ENCODE measurements at places on chromosomes 6 and 20. TPM values are rescaled to one million over a fixed set of nuclear protein-coding genes. Genes with fewer than 3 reads are reported as not detected.

The TGM3 gene
- not detected for total RNA-seq

The MPC1 gene
- 54.2 TPM for total RNA-seq

DNA sequence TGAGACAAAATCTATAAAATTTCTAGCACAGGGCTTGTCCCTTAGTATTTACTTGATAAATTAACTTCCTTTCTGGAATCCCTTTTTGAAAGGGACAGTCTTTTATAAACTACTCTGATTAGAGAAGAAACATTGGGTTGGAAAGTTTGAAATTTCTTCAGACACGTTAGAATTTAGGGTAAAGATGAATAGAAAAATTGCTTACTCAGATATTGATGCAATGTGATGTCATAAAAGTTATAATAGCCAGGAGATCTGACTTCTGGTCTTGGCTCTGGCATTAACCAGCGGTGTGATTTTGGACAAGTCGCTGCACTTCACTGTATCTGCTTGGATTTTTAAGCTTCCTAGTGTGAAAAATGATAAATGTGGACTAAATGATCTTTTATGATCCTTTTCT is 9.7 kb upstream of the TNFRSF21 start:
- no peak for DNase-seq

DNA sequence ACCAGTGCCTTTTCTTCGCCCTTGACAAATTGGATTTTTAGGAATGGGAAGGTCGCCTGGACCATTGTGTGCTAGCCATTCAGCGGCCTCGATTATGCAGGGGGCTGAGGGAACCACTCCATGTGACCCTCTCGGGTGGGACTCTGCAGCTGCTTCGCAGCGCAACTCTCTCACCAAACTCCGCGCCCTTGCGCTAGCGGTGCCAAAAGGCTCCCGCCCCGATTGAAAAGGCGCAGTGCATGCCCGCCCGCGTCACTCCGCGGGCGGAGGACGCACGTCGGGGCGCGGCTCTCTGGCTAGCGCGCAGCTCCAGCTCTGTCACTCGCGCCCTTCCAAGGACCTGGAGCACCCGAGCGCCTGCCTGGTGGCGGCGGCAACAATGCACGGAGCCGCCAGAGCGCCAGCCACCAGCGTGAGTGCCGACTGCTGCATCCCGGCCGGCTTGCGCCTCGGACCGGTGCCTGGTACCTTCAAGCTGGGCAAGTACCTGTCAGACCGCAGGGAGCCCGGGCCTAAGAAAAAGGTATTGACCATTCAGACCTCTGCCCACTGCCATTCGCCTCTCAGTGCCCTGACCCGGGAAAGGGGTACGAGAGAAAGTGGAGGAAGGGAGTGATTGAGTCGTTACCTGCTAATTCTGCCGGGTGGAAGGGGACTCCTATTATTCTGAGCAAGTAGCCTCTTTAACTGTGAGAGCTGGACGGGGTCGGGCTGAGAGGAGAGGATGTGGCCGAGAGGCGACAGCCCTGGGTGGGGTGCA is at the start of gene PRDM13:
PRDM13 (plus strand) TSS at position 178 of the 760 bp plus-strand sequence; CDS start at position 380, 202 bp downstream.
- no peak for DNase-seq

The TAAR1 gene
- total RNA-seq: not detected

The ADNP gene
- 50.3 TPM for total RNA-seq

The MRS2 gene
- 24.7 TPM for total RNA-seq

GRCh38 chr6:144582939-144583613 is 297.9 kb downstream of the UTRN start:
- no peak for DNase-seq

The MTHFD1L gene
- 31.7 TPM for total RNA-seq

DNA sequence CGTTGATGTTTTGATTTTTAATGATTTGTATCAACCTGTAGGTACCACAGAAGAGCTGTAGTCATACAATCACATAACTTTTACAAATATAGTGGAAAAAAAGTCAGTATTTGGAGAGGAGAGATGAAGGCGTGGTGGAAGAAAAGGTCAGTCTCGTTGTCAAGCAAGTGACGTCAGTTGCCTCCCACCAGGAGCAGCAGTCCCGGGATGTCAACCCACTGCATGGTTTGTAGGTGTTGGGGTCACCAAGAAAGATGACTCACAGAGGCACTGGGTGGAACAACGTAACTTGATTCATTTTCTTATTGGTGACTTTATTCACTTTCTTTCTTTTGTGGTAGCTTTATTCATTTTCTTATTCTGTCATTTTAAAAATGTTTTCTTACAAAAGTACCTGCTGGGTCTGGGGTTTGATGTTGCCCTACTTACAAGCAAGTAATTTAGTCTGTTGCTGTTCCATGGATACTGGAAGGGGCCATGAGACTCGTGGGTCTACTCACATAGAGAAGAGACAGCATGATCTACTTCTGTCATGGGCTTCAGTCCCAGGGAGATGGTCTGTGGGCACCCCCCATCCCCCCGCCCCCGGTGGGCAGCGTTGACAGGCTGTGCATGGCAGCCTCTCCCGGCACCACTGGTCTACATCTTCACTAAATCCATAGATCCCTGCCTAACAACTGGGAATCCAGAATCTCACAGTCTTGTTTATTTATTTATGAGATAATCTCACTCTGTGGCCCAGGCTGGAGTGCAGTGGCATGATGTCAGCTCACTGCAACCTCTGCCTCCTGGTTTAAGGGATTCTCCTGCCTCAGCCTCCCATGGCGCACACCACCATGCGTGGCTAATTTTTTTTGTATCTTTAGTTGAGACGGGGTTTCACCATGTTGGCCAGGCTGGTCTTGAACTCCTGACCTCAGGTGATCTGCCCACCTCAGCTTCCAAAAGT is 36.4 kb upstream of the SYNJ2 start:
- DNase-seq: no peak

GRCh38 chr6:154984146-154984545 is 11.0 kb upstream of the TIAM2 start:
- DNase-seq: no peak

DNA sequence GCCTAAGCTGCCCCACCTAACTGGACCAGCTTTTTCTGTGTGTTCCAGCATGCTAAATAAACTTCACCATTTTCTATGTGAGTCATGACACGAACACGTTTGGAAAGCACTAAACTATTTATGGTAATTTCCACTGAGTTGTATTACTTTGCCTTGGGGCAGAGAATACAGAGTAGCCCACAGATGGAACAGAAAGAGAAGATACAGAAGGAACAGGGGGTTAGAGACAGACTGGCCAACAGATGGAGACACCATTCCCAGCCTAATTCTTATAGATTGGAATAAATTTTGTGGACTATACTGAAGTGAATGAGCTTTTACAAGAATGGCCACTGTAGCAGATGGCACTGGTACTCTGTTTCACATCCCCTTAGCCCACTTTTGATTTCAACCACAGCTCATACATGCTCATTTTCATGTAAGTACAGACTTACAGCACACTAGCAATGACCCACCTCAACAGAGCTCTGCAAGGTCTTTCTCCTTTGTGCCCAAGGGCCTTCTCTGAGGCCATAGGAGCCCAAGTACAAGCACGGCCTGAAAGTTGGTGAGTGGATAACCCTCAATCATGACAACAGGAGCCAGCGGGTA is 13.1 kb upstream of the NT5DC1 start:
- no peak for DNase-seq

DNA sequence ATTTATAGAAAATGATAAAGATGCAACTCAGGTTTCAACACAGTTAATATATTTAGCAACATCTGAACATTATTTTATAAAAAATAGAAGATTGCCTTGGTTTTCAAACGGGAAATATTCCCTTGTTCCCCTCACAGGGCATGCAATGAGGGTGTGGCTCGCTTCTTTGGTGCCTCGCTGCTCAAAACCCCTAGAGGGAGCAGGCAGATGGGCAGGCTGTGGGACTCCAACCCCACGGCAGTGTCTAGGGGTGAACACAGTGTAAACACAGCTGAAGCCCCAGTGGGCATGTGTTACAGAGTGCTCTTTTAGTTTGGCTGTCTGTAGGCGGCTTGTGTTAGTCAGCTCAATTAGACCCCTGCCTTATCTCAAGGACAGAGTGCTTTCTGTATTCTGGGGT is 560.8 kb upstream of the IMPG1 start:
- no peak for DNase-seq

- DNase-seq: no peak
These were observed 252.5 kb downstream of the LAMA2 start for GRCh38 chr6:129135451-129135850.

- DNase-seq: no peak
These were observed 60.1 kb upstream of the RALGAPA2 start for GRCh38 chr20:20772497-20773085.

DNA sequence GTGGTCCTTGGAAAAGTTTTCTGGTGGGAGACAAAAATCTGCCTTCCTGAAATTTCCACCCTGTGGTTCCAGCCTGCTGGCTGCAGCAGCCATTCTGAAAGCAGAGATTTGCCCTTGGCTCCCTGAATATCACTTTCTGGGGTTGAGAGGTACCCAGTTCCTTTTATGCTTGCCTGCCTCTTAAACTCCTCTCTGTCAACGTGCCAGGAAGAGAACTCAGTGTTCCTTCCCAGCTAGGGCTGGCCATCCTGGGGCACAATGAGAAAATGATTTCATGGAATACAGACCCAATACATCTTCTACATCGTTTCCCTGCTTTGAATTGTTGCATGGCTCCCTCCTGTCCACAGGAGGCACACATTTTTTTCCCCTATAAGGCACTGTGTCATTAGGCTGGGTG is 1.6 kb upstream of the DSN1 start:
- no peak for DNase-seq

DNA sequence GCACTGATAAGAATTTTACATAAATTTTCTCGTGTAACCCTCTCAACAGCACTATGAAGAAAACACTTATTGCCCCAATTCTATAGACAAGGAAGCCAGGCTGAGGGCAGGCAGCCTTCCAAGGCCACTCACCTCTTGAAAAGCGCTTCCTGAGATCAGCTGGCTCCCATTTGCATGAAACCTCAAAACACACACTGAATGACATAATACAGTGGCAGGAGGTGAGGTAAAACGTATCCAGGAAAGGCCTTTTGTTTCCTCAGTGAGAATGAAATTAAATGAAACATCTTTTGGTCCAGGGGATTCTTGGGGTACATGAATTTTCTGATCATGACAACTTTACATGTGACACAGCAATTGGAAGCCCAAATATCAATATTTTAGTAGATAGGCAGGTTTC is 112.5 kb downstream of the WDR27 start:
- DNase-seq: no peak

GRCh38 chr20:19926591-19926990 is 90.6 kb upstream of the NAA20 start:
- DNase-seq: no peak

- no peak for DNase-seq
These were observed 180.4 kb downstream of the ADGRG6 start for GRCh38 chr6:142482249-142482648.

- no peak for DNase-seq
These were observed 27.9 kb downstream of the B4GALT5 start for GRCh38 chr20:49685809-49686208.

GRCh38 chr20:376750-377149 is 3.8 kb upstream of the TRIB3 start:
- no peak for DNase-seq

The CSNK2A1 gene
- total RNA-seq: 67.3 TPM

DNA sequence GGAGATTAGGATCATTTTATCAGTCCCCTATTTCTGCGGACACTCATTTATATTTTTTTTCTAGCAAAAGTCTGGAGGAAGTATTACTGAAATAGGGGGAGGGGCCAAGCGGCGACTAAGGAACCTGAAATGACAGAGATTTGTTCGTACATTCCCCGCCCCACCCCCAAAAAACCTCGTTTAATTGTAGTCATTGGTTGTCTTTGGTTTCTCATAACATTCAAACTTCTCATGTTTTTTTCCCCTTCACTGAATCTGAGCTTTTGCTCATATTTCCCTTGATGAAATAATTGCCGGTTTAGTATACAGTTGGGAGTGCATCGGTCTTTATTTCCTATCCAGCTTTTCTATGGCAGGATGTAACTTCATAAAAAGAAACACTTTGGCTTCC is 768 bp upstream of the FYN start:
- DNase-seq: no peak

- DNase-seq: no peak
These were observed 94.6 kb downstream of the TFAP2A start for GRCh38 chr6:10320291-10320690.

- no peak for DNase-seq
These were observed at the start of gene SALL4 for GRCh38 chr20:51802170-51802751. Gene SALL4, minus strand, starts transcription at chr20:51802521. Its CDS starts 113 bp downstream, at chr20:51802408.

- DNase-seq: no peak
These were observed 210.9 kb downstream of the TINAG start for GRCh38 chr6:54519161-54519560.

- no peak for DNase-seq
These were observed 327.9 kb upstream of the MARCKS start for GRCh38 chr6:113529196-113529595.

- no peak for DNase-seq
These were observed 17.5 kb downstream of the CTCFL start for GRCh38 chr20:57507477-57507876.

GRCh38 chr6:169051371-169051770 is 202.3 kb downstream of the THBS2 start:
- no peak for DNase-seq

DNA sequence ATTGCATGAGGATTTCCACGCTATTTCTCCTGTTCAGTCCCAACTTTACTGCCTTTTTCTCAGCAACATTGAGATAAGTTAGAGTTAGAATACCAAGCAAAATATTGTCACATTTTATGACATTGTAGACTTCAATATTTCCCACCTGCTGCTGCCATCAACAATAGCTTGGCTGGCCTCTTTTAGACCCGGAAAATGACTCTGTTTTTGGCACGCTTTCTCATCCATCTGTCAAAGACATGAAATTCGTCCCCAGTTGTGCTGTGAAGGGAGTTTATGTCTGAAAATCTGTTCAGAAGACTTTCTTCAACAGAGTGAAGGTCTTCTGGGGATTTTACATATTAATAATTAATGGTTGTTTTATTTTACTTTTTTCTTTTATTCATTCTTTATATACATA is 857.3 kb downstream of the FRK start:
- DNase-seq: no peak

- peak; percentile 76 for DNase-seq
These were observed at the start of gene MICB for GRCh38 chr6:31497531-31498476. Gene MICB, plus strand, starts transcription at chr6:31498145. Its CDS starts 49 bp downstream, at chr6:31498194.

DNA sequence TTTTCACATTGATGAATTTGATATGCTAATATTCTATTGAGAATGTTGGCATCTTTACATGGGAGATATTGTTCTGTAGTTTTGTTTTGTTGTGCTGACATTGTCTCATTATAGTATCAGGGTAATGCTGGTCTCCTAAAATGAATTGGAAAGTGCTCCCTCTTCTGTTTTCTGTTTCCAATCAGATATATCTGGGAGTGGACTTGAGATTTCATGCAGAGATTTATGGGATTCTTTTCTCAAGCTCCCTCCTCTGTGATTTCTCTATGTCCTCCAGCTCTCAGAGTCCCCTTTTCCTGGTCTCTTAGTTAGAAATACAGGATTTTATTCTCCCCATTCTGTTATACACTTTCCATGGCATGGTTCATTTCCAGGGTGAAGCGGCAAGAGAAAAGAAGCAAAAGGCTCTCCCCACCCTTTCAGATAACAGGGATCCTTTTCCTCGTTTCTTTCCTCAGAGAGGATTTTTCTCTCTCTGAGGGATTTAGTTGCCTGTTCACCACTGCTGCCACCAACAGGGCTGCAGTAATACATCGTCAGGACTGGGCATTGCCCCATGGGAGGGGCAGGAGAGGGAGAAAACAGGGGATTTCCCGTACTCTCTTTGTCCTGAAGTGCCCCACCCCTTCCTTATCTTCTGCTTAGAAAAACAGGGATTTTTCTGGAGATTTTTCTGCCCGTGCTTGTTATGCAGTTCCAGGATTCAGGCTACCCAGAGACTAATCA is 59.3 kb upstream of the STMND1 start:
- DNase-seq: peak; percentile 25
